Endothelial cell (in vitro differentiated cells): ENCODE measurements at places on chromosomes 6 and 20.

DNA sequence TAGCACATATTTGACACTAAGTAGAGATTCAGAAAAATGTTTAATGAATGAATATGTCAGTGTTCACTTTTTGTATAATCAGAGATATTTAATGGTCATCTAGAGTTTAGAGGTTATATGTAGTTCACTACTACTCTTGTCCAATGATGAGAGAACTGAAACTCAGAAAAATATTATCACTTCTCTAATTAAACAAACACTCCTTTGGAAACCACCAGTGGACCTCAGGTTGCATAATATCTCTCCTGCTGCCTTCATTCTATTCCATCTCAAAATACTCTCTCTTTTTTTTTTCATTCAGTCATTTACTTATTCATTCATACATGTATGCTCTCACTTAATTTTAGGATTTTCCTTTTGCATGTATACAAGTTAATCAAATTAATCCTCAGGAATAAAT lies 423.1 kb upstream of the RNF217 start:
- no peak overlapping the region for H3K27ac ChIP-seq
- H3K36me3 ChIP-seq = no peaks in the 10 kb centered on the region
- peaks cover 1% of the 10 kb centered on the region for H3K27me3 ChIP-seq
- no peaks in the 10 kb centered on the region for H3K4me1 ChIP-seq

DNA sequence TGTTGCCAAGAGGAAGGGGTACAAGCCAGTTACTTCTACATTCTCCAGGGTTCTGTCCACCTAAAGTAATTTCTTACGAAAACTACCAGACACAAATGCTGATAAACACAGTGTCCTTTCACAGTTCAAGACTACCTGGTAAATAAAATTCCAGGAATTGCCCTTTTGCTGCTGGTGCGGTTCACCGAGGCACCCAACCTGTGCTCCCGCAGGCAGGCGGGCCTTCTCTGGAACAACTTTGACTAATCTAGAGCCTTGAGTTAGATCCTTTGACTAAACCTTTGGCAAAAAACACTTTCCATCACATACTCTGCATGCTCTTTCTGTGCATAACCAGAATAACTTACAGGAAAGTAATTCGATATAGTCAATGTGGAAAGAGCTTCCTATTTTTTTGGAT lies 107.0 kb downstream of the HUS1B start:
- no peak overlapping the region for H3K4me3 ChIP-seq
- peaks cover 3% of the 10 kb centered on the region for H3K27me3 ChIP-seq
- peaks cover 5% of the 10 kb centered on the region for H3K36me3 ChIP-seq
- H3K27ac ChIP-seq = no peak overlapping the region

- no peaks in the 10 kb centered on the region for H3K27me3 ChIP-seq
- DNase-seq = no peak
- no peaks in the 10 kb centered on the region for H3K4me1 ChIP-seq
- no peak overlapping the region for H3K4me3 ChIP-seq
- no peak overlapping the region for H3K27ac ChIP-seq
- H3K36me3 ChIP-seq = no peaks in the 10 kb centered on the region
Observed at GRCh38 chr6:113511100-113511499, 346.0 kb upstream of the MARCKS start.

- peaks cover 12% of the 10 kb centered on the region for H3K4me1 ChIP-seq
- no peaks in the 10 kb centered on the region for H3K36me3 ChIP-seq
- H3K4me3 ChIP-seq = no peak overlapping the region
- peaks cover 11% of the 10 kb centered on the region for H3K27me3 ChIP-seq
- H3K27ac ChIP-seq = no peak overlapping the region
Observed at GRCh38 chr20:64069209-64069613, 6.2 kb downstream of the TCEA2 start.

GRCh38 chr6:123806561-123806960 lies 2.9 kb downstream of the NKAIN2 start:
- H3K27me3 ChIP-seq = peaks cover 3% of the 10 kb centered on the region
- H3K27ac ChIP-seq = no peak overlapping the region
- peaks cover 3% of the 10 kb centered on the region for H3K4me1 ChIP-seq

- H3K4me1 ChIP-seq = peaks cover 10% of the 10 kb centered on the region
- H3K4me3 ChIP-seq = no peak overlapping the region
- peaks cover 8% of the 10 kb centered on the region for H3K36me3 ChIP-seq
- peaks cover 6% of the 10 kb centered on the region for H3K27me3 ChIP-seq
- DNase-seq = no peak
Observed at GRCh38 chr6:144098993-144099392, 3.6 kb upstream of the SF3B5 start.

- peaks cover 2% of the 10 kb centered on the region for H3K4me1 ChIP-seq
- no peaks in the 10 kb centered on the region for H3K36me3 ChIP-seq
Observed at GRCh38 chr6:66623050-66623449, 916.0 kb upstream of the EYS start.

- no peak overlapping the region for H3K4me3 ChIP-seq
- H3K4me1 ChIP-seq = no peaks in the 10 kb centered on the region
- H3K36me3 ChIP-seq = no peaks in the 10 kb centered on the region
- H3K27ac ChIP-seq = no peak overlapping the region
- DNase-seq = no peak
Observed at GRCh38 chr6:155595284-155595683, 139.6 kb upstream of the NOX3 start.

DNA sequence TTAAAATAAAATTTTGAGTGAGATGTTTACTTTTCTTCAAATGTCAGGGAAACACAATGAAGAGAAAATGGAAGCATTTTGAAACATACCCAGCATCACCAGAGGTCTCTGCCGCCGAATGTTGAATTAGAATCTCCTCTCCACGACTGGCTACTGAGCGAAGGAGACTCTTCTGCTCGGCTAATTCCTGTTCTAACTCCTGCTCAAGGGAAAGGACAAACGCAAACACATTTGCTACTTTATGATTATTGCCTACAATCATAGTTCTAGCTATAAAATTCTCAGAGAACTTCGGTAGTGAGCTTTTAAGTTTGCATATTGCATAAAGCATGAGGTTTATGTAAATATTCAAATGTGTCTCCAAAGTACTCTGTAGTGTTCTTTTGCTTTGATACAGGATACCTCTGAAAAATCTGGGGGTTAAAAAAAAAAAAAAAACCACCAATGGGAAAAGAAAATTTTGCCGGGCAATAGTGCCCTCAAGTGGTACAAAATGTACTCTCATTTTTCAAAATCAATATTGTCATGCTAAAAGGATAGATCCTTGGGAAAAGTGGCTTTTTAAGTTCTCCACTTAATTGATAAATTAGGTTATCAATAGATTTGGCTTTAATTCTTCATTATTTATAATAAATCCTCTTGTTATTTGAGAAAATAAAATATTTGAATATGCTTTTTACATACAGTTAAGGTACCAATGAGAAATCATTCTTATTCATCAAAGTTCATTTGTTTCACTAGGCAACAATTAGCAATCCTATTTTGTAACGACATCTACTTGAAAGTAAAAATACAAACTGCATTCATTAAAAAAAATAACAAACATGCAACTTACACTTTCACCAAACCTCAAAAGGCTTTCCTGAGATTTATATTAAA lies 369.0 kb downstream of the SYNE1 start:
- H3K27me3 ChIP-seq = no peaks in the 10 kb centered on the region
- H3K27ac ChIP-seq = no peak overlapping the region
- peaks cover under 1% of the 10 kb centered on the region for H3K36me3 ChIP-seq

DNA sequence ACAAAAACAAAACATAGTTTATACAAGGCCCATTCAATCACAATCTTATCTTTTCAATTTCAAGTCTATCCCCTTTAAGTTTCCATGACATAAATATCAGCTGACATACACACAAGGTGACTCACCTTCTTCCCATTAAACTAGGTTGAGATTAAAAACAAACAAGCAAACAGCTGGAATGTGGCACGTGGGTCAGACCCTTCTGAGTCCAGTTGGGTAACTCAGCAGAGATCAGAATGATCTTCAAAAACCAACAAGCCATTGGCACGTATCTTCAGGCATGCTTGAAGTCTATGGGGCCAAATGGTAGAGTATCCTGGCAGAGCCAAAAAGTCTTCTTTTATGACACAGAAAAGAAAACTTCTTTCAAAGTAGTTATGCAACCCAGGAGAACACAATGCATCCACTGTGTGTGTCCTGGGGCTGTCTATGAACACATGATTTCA lies 603.5 kb upstream of the CITED2 start:
- DNase-seq = no peak
- peaks cover 11% of the 10 kb centered on the region for H3K4me1 ChIP-seq
- peaks cover 5% of the 10 kb centered on the region for H3K27me3 ChIP-seq
- no peaks in the 10 kb centered on the region for H3K36me3 ChIP-seq
- H3K27ac ChIP-seq = no peak overlapping the region
- H3K4me3 ChIP-seq = no peak overlapping the region

GRCh38 chr6:154886016-154886415 lies 109.1 kb upstream of the TIAM2 start:
- H3K4me1 ChIP-seq = peaks cover 7% of the 10 kb centered on the region
- DNase-seq = no peak
- no peaks in the 10 kb centered on the region for H3K36me3 ChIP-seq
- H3K27me3 ChIP-seq = peaks cover 5% of the 10 kb centered on the region
- H3K27ac ChIP-seq = no peak overlapping the region

GRCh38 chr20:59688356-59688755 lies 84.0 kb downstream of the PHACTR3 start:
- DNase-seq = no peak
- H3K27me3 ChIP-seq = no peaks in the 10 kb centered on the region
- H3K36me3 ChIP-seq = no peaks in the 10 kb centered on the region
- H3K27ac ChIP-seq = no peak overlapping the region
- no peak overlapping the region for H3K4me3 ChIP-seq

DNA sequence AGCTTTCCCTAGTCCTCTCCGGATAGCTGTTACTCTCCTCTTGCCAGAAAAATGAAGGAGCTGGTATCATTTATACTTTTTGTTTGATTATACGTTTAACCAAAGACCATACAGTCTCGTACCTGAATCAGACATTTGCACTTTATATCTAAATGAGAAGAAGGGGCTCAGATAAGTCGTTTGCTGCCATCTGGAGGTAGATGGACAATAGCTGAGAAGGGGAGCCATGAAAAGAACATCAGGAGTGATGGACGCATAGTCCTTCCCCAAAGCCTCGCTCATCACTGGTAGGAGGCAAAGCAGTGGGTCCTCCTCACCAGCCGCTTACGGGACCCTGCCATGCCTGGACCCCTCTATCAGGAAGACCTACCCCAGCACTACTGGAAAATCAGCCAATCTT lies 45.4 kb downstream of the RPF2 start:
- no peaks in the 10 kb centered on the region for H3K4me1 ChIP-seq
- no peak overlapping the region for H3K4me3 ChIP-seq
- no peak for DNase-seq
- H3K36me3 ChIP-seq = peaks cover 3% of the 10 kb centered on the region
- no peak overlapping the region for H3K27ac ChIP-seq
- no peaks in the 10 kb centered on the region for H3K27me3 ChIP-seq

- H3K36me3 ChIP-seq = no peaks in the 10 kb centered on the region
- H3K4me1 ChIP-seq = no peaks in the 10 kb centered on the region
- H3K4me3 ChIP-seq = no peak overlapping the region
- no peaks in the 10 kb centered on the region for H3K27me3 ChIP-seq
- no peak overlapping the region for H3K27ac ChIP-seq
Observed at GRCh38 chr6:166815629-166816028, 140.7 kb downstream of the RNASET2 start.

GRCh38 chr20:16828666-16829305 lies 80.6 kb downstream of the OTOR start:
- H3K4me1 ChIP-seq = no peaks in the 10 kb centered on the region
- no peaks in the 10 kb centered on the region for H3K36me3 ChIP-seq
- no peak overlapping the region for H3K27ac ChIP-seq
- no peaks in the 10 kb centered on the region for H3K27me3 ChIP-seq

- H3K36me3 ChIP-seq = no peaks in the 10 kb centered on the region
- DNase-seq = no peak
- H3K4me1 ChIP-seq = no peaks in the 10 kb centered on the region
Observed at GRCh38 chr6:98633886-98634285, 200.5 kb upstream of the POU3F2 start.

- H3K4me3 ChIP-seq = no peak overlapping the region
- H3K36me3 ChIP-seq = no peaks in the 10 kb centered on the region
- no peaks in the 10 kb centered on the region for H3K27me3 ChIP-seq
- DNase-seq = no peak
- no peak overlapping the region for H3K27ac ChIP-seq
Observed at GRCh38 chr6:81763051-81763450, 10.6 kb upstream of the TENT5A start.

GRCh38 chr6:122151763-122152162 lies 247.7 kb upstream of the HSF2 start:
- DNase-seq = no peak
- H3K4me3 ChIP-seq = no peak overlapping the region
- no peaks in the 10 kb centered on the region for H3K36me3 ChIP-seq
- no peaks in the 10 kb centered on the region for H3K27me3 ChIP-seq

DNA sequence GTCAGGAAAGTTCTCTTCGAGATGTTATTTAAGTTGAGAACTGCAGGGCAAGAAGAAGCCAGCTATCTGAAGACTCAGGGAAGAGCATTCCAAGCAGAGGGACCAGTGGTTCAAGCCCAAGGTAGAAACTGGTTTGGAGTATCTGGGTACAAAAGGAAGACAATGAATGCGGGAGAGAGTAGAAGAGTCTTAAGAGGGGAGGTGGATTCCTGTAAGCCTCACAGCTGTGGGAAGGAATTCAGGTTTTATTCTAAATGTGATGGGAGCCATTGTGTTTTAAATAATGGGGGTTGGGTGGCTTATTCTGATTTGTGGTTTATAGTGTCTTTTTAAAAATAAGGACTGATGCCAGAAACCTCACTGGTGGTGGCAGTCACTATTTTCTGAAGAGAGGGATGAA lies 37.6 kb upstream of the TENT5A start:
- DNase-seq = no peak
- no peaks in the 10 kb centered on the region for H3K36me3 ChIP-seq
- peaks cover 7% of the 10 kb centered on the region for H3K4me1 ChIP-seq
- no peak overlapping the region for H3K27ac ChIP-seq
- H3K27me3 ChIP-seq = peaks cover 4% of the 10 kb centered on the region
- no peak overlapping the region for H3K4me3 ChIP-seq

- DNase-seq = no peak
- peaks cover 10% of the 10 kb centered on the region for H3K4me1 ChIP-seq
- no peak overlapping the region for H3K27ac ChIP-seq
- H3K4me3 ChIP-seq = no peak overlapping the region
- peaks cover 21% of the 10 kb centered on the region for H3K36me3 ChIP-seq
Observed at GRCh38 chr6:25537349-25538018, 114.5 kb upstream of the SCGN start.

DNA sequence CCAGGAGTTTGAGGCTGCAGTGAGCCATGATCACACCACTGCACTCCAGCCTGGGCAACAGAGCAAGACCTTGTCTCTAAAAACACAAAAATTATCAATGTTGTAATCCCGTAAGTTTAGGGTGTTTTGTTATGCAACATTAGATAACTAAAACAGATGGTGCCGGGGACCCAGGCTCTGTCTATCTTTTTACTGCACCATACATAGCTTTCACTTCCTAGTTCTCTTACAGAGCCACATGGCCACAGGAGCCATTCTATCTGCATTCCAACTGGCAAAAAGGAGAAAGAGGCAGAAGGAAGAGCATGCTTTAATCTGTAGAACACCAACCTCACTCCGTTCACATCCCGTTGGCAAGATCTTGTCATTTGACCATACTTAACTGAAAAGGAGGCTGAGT lies 5.4 kb upstream of the TCF15 start:
- H3K4me1 ChIP-seq = peaks cover 24% of the 10 kb centered on the region
- no peak for DNase-seq
- peaks cover 10% of the 10 kb centered on the region for H3K27me3 ChIP-seq
- no peak overlapping the region for H3K4me3 ChIP-seq
- peaks cover 6% of the 10 kb centered on the region for H3K36me3 ChIP-seq
